NCI-H460 (cell line): ENCODE measurements at places on chromosomes 3 and 15. TPM values are rescaled to one million over a fixed set of nuclear protein-coding genes. Genes with fewer than 3 reads are reported as not detected.

DNA sequence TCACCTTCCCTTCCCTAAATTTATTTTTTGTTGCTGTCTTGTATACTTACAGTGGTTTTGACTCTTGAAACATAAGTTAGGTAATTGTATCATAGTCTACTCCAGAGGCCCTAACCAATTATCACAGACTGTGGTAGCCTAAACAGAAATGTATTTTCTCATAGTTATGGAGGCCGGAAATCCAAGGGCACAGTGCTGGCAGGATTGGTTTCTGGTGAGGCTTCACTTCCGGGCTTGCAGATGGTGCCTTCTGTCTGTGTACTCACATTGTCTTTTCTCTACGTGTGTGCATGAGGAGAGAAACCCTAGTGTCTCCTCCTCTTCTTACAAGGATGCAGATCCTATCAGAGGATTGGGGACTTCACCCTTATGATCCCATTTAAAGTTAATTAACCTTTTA, 290.2 kb upstream of the KCNMB2 start:
- DNase-seq: no peak

DNA sequence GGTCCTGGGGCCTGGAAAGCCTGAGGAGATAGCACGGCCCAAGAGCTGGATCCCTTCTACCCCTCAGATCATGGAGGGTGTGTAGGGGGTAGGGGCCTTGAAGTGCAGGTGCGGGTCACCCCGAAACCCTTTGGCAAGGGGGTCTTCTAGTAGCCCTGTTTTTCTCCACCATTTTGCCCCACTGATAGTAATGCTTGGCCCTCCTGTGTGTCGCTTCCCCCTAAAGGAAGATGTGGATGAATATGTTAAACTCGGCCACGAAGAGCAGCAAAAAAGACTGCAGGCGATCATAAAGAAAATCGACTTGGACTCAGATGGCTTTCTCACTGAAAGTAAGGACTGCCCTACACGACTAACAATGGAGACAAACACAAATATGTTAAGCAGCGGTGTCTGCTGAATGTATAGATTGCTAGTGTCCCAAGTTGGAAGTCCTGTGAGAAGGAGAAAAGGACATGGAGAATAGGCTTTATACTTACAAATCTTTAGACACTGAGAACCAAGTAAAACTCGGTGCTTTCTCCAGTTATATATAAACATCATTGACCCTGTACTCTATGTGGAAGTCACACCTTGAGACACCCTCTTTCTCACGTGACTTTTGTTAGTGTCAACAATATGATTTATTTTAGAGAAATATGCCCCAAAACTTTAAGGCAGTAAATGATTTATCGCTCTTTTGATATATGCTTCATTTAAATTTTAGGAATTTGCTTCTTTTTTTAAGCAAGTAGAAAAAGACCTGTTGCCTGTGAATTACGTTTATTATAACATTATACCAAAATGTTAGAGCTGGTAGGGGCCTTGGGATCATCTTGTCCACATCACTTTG, 802 bp downstream of the RCN2 start:
- no peak for DNase-seq

DNA sequence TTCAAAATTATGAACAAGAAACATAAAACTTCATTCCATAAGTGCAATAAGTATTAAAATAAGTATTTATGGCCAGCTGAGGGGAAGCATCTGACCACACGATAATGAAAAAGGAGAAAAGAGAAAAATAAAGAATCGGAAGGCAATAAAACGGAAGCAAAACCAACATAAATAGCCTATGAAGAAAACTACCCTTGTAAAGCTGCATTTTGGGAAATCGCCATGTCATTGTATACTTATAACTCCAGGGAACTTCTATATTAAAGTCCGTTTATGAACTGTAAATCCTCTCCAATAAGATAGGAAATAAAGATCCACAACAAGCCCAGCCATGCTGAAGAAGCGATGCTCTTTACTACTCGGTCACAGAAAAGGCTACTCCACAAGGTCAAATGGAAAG, 47.7 kb downstream of the MORC1 start:
- DNase-seq: no peak

GRCh38 chr15:85750319-85751290, 44.1 kb downstream of the KLHL25 start:
- no peak for DNase-seq

- DNase-seq: no peak
Observed at GRCh38 chr3:69085168-69085832, 563 bp downstream of the ARL6IP5 start.

DNA sequence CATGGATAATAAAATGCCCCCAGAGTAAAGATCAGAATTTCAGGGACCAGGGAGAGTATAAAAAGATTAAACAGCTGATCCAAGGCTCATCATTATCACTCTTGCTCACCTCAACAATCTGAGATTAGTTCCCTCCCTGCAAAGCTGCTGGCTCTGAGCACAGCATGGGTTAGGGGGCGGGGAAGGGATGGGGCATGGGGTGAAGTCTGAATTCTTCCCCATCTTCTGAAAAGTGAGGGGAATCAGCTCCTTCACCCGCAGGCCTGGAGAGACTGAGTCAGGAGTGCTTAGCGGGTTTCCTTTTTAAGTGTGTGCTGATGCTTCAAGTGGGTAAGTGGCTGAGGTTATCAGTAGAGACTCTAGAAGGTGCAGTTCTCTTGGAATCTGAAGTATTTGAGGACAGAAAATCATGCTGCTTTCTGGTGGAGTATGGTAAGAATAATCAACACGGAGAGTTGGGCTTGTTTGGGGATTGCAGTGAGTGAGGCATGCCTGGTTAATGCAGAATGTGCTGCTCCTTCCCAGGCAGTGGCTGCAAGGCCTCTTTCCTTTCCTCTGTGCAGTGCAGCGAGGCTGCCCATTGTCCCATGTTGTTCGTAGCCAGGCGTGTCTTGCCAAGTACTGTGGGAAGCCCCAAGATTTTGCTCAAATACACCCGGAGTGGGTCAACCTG, 59.2 kb upstream of the TRAK1 start:
- DNase-seq: no peak

GRCh38 chr3:126609909-126610308, 45.0 kb downstream of the TXNRD3 start:
- no peak for DNase-seq

- no peak for DNase-seq
Observed at GRCh38 chr15:52717481-52717880, 38.3 kb upstream of the ATOSA start.

DNA sequence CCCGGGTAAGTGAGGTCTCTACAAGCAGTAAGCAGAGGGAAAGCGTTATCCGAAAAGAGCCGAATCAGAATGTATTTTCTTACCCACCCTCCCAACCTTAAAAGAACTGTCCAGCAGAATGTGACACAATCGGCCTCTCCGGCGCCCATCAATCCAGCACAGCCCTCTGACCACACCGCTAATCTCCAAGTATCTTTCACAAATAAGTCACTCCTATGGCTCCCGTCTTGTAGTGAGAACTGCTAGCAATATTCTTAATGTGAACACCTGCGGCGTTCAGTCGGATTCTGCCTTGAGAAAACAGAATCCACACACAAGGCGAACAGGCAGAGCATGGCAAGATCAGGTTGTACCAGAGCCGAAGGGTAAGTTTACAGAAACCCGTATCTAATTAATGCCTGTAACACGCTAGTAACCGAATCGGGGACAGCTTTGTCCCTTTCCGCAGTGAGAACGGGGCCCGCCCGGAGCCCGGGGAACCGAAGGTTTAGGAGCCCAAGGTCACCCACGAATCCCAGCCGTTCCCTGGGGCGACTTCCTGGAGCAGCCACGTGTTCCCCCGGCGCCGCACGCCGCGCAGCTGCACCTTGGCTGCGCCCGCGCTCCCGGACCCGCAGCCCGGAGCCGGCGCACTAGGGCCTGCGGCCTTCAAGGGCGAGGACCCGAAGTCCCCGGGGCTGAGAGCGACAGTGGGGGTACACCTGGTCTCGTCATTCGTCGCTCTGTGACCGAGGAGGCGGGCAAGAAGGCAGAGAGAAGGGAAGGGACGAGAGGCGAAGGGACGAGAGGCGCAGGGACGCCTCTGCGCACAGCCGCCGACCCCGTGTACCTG, 672 bp downstream of the TFRC start:
- no peak for DNase-seq

GRCh38 chr3:48851407-48851806, 3.7 kb upstream of the PRKAR2A start:
- no peak for DNase-seq

DNA sequence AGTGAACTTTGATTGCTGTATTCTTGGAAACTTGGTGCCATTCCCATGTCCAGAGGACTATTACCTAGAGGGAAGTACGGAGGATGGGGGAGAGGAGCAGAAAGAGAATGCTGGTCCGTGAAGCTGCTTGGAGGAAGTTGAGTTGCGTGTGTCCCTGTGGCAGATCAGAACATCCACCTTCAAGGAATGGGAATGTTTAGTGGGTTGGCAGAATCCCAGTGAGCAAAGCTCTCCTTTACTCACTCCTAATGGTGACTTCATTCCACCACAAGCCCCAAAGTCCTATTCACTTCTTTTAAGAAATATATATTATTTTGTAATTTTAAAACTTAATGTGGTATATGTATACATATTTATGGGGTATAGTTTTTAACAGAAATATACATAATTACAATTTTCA, 247.8 kb upstream of the FEZF2 start:
- DNase-seq: no peak

DNA sequence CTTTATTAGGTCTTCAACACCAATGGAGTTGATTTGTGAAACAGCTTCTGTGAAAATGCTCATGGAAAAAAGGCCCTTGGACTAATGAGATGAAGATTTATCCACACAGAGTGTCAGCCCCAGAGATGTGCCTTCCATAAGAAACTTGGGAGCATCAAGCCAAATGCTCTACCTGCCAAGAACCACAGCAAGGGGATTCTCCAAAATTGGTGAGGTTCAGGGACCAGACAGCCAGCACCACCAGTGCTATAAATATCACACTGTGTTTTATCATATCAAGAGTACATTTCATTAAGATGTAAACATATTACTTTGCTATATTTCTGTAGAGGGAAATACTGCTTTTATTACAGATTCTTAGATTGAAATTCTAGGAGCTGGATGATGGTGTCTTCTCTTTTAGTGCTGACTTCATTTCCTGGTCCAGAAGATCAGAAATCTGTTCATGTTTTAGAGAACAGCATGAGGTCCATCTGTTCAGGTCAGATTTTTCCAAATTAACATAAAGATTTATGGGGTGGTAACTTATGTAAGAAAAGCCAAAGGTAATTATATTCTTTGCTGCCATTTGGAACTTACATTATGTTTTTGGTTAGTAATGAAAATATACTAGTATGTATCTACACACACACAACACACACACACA, 17.7 kb downstream of the SLC35G2 start:
- DNase-seq: no peak

GRCh38 chr15:63344731-63345390, 36.8 kb downstream of the CA12 start:
- DNase-seq: no peak

DNA sequence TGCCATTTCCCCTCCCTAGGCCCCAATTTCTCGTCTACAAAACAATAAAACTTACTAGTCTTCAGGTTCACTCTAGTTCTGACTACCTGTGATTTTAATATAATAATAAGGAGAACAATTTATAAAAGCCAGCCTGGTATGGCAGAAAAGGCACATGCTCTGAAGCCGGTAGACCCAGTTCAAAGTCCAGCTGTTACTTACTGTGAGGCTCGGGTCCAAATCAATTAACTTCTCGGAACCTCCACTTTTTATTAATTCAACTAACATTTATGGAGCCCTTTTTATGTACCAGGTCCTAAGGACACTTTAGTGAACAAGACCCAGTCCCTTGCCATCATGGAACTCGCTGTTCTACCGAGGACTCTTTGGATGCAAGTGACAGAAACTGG, 53.8 kb upstream of the SMAD3 start:
- DNase-seq: no peak

DNA sequence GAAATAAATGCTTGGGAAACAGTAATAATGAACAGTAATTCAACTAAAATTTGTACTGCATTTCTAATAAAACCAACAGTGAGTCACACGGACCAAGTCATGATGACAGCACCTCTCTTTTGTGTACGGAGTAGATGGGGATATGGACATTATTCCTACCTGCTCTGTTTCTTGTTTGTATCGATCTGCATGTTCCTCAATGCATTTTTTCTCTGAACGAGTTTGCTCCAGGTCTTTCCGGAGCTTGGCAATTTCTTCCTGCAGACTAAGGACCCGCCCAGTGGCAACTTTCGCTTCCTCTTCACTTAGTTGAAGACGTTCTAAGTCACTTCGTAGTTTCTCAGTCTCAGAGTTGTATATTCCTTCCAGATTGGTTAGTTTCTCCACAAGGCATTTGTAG, 74.4 kb upstream of the MYO5C start:
- no peak for DNase-seq

- no peak for DNase-seq
Observed at GRCh38 chr3:126667631-126668449, 12.9 kb upstream of the TXNRD3 start.

- DNase-seq: no peak
Observed at GRCh38 chr3:23811185-23811527, 5.4 kb downstream of the UBE2E1 start.

DNA sequence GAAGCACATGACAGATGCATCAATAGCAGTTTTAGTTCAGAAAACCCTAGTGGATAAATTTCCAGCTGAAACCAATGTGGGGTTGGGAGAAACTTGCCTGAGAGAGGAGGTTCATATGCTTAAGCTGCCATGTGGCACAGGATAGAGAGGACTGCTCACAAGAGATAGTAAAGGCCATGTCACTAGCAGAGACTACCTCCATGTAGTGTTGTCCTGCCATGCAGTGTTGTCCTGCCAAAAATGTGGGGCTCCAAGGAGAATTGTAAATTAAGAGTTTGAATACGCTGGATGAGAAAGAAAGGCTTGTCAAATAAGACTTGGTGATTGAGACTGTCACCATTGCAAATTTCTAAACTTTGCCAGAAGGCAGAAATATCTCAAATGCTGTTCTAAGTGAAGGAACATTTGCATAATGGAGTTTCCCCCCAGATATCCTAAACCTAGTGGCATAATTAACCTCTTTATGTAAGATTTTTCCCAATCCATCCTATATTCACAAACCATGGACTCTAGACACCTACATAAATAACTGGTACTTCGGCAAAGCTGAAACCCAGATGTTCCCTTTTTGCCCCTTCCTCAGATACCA, 938.3 kb upstream of the ALCAM start:
- DNase-seq: no peak

GRCh38 chr3:122555275-122556071, 8.6 kb downstream of the PARP9 start:
- no peak for DNase-seq

- no peak for DNase-seq
Observed at GRCh38 chr3:123039178-123039577, 11.6 kb upstream of the SEMA5B start.

GRCh38 chr3:56763233-56763632, 38.5 kb downstream of the ARHGEF3 start:
- DNase-seq: no peak

- DNase-seq: no peak
Observed at GRCh38 chr3:198076722-198077308, 116.8 kb downstream of the LMLN start.

GRCh38 chr3:56688191-56688590, 5.1 kb upstream of the TASOR start:
- DNase-seq: no peak

GRCh38 chr3:128466840-128467541, at the start of gene DNAJB8:
Gene DNAJB8, minus strand, starts transcription at chr3:128466890. Its CDS starts 3,645 bp downstream, at chr3:128463245.
- no peak for DNase-seq

- DNase-seq: no peak
Observed at GRCh38 chr15:101177866-101178265, 74.0 kb downstream of the CHSY1 start.

Gene ZNF660
- 0.12 TPM in 1 of 2 replicates, not detected in the other for total RNA-seq

Gene FSIP1
- 0.40 and 0.52 TPM in 2 replicates for total RNA-seq

Gene MST1R
- 0.69 and 0.82 TPM in 2 replicates for total RNA-seq

Gene TPRG1
- 2.7 and 4.8 TPM in 2 replicates for total RNA-seq

Gene ALDH1A2
- total RNA-seq: not detected in 2 replicates

Gene RFC4
- 50.3 and 65.4 TPM in 2 replicates for total RNA-seq

Gene OIP5
- 20.9 and 21.4 TPM in 2 replicates for total RNA-seq

Gene HTR3E
- not detected in 2 replicates for total RNA-seq

Gene MELTF
- total RNA-seq: 4.0 TPM in 2 replicates

Gene DZIP1L
- total RNA-seq: 2.5 and 4.7 TPM in 2 replicates
